ENCODE measurements at places on chromosomes 5 and 9.
A peak's percentile ranks its signal among the peaks of the same experiment; 100 is the strongest.

DNA sequence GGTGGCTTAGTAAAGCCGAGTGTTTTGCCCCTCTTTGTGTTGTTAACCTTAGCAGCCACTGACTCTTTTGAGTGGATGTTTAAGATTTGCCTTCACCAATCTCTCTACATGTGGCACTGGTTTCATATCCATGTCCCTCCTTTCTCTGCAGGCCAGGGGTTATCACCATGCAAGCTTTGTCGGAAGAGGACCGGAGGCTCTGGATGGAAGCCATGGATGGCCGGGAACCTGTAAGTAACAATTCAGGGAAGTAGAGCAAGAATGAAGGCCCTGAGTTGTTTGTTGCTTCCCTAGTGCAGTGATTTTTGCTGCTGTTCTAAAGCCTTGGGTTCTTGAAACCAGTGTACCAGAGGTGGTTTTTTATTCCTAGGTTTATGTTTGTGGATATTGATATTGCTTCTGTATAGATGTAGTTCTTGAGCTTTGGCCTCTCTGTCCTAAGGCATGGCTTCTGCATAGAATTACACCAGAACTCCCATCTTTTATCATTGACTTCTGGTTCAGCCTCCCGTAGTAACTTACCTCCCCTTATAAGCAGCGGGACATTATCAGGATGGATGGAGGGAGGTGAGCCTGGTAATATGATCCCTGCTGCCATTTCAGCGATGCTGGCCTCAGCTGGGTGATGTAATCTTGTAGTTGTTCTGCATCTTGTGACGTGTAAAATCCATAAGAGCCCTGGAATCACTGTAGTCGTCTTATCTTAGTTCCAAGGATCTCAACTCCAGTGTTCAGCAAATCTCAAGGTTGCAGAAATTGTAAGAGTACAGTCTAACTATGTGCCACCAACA is 161.9 kb downstream of the ARHGAP26 start:
- DNase-seq: no peak

DNA sequence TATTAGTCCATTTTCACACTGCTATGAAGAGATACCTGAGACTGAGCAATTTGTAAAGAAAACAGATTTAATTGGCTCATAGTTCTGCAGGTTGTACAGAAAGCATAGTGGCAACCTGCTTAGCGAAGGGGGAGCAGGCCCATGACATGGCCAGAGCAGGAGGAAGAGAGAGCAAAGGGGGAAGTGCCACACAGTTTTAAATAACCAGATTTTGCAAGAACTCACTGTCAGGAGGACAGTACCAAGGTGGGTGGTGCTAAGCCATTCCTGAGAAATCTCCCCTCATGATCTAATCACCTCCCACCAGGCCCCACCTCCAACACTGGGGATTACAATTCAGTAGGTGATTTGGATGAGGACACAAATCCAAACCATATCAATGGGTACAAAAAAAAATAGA is 16.8 kb upstream of the PCSK5 start:
- no peak for DNase-seq

- DNase-seq: no peak
These were observed 411.7 kb downstream of the DMRT2 start for GRCh38 chr9:1461812-1462211.

- DNase-seq: peak; percentile 47
These were observed 222.3 kb downstream of the GLIS3 start for GRCh38 chr9:4077499-4078102.

DNA sequence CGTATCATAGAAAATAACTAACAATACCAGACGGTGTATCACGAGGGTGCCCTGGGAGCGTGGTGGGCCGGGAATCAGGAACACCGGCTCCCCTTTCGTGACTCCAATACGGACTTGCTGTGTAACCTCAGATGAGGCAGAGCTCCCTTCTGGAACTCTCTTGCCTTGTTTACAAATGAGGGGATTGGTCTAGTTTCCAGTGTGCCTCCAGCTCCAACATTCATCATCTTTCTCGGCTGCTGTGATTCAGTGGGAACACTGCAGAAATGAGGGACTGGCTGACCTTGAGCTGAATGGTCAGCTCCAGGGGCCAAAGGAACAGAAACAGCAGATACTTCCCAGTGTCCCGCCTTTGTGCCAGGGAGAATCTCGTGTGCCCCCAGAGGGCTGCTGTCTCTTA is 22.6 kb upstream of the TGFBI start:
- no peak for DNase-seq
